ENCODE measurements at places on chromosomes 1 and 21.

DNA sequence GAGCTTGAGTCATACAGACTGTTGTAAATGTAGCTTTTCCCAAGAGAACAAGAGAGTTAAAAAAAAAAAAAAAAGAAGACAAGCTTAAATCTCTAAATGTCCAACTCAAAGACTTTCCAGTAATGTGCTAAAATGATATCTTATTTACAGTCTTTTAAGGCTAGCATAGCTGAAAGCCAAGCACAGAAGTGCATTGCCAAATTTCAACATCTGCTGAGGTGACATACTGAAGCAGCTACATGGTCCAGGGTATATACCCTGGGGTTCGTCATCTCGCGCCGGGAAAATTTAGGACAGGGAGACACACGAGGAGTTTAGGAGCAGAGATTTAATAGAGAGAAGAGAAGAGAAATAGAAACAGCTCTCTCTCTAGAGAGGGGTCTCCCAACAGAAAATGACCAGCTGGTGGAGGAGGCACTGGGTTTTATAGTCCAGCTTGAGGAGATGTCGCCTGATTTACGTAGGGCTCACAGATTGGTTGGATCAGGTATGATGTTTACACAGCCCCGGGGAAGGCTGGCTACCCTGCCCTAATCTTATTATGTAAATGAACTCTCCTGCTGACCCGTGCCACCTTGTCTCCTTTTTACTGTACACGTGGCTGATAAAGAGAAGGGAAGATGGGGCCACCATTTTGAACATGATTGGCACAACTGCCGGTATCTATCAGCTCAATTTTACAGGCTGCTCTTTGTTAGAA is 172.7 kb downstream of the TRIM33 start:
- no peak for DNase-seq

- no peak for DNase-seq
Measured at GRCh38 chr21:14871861-14872260, 192.9 kb downstream of the NRIP1 start.

DNA sequence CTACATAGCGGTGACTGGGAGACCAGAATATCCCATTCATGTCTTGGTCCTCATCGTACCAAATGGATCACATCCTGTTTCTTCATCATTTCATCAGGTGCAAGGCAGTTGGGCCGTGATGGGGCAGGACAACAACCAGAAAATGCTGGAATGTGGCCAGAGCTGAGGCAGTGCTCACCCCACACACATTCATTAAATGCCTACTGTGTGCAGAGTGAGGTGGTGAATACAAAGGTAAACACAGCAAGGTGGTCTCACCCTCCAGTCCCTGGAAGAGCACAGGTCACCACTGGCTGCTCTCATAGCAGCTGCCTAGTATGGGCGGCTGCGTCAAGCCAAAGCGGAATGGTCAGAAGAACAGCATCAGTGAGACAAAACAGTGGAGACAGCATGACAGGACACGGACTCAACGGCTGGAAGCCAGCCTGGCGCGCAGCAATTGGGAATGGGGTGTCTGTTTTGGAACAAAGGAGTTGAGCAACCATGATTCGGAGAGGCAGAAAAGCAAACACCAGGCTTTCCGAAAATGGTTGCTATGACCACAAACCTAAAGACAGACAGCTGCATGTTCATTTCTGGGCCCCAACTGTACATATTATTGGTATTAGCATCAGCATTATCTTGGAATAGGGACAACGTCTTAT is 5.6 kb upstream of the ADAMTSL4 start:
- DNase-seq, result no peak

DNA sequence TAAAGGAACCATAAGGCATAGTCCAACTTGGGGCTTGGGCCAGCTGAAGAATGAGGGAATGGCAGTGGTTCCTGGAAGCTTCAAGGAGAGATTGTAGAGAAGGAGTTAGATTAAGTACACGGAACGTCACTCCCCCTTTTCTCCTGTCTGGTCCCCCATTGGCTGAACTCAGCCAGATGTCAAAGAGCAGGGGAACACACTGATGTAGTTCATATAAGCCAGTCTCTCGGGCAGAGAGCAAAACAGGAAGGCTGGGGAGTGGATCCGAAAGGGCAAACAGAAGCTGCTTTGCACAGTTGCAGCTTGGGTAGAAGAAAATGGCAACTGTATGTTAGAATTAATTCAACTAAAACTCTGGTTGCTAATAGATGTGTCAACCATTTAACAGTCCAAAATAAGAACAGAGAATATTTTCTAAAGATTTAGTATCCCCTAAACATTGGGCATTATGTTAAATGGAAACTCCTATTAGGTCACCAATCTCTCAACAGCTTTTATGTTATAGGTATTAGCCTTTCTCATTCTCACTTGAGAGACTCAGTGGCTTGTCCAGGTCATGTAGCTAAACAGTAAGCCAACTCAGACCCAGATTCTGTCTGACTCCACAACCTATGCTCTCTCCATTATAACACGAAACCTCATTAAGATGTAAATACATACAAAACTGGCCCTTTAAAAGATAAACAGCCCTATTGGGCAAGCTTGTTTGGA is 600.7 kb upstream of the USP24 start:
- no peak for DNase-seq

DNA sequence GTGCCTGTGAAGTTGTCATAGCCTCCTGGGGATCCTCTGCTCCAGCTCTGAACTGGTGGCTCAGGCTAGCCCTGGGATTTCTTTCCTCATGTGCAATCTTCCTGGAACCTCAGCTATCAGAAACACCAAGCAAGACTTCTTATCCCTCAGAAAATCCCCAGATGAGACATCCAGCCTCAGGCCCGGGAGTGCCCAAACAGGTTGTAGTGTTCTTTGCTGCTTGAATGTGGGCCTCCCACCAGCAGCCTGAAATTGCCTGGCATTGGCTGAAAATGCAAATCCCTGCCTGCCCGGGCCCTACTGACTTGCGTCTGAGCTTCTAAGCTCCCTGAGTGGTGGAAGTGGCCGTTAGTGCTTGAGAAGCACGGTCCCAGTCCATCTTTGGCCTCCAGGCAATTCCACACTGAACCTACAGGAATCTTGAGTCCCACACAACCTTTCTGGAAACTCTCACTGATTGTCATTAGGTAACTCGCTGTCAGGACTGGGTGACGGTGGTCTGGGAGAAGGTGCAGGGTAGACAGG is 146.8 kb downstream of the ZBTB18 start:
- DNase-seq, result no peak

DNA sequence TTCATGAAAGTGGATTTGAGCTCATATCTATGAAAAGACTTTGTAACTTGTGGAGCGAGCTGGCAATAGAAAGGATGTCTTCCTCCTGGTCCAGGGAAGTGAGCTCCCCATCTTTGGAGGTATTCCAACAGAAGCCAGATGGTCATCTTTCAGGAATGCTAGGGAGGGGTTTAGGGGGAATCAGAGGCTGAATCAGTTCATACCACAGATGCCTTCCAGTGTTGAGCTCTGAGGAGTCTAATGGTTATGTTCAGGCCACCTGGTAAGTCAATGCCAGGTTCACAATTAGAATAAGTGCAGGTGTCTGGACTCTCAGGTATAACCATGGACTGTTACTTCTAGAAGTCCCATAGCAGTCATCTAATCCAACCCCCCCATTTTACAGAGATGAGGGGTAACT is 119.1 kb downstream of the ACTL8 start:
- DNase-seq, result no peak

GRCh38 chr1:175000697-175001187 is 995 bp downstream of the CACYBP start:
- no peak for DNase-seq

GRCh38 chr1:106621853-106622252 is 434.6 kb upstream of the PRMT6 start:
- DNase-seq, result no peak

GRCh38 chr1:975896-976683 is 5.8 kb downstream of the PERM1 start:
- DNase-seq, result peak; percentile 41

DNA sequence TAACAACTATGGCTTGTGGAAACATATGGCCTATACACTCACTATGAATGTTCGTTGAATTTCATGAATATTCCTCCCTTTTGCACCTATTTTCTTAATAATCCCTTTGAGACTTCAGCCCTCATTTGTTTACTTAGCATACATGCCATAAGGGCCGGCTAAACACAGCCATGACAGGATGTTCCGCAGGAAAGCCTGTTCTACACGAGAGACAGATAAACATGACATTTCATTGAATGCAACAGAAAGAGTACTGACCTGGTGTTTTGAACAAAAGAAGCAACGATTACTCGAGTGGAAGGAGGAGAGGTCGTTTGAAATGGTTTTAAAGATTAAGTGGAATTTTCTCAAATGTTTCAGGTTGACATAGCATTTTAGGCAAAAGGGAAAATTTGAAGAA is 459.5 kb upstream of the CXADR start:
- no peak for DNase-seq

GRCh38 chr1:43564551-43565348 is 34.1 kb downstream of the PTPRF start:
- no peak for DNase-seq

GRCh38 chr1:92217721-92218120 is at the start of gene C1orf146:
TSS of gene C1orf146 (plus strand) at chr1:92217915. CDS start at chr1:92231421, 13,506 bp downstream.
- DNase-seq, result no peak

GRCh38 chr1:115084902-115085511 is 4.3 kb downstream of the TSPAN2 start:
- no peak for DNase-seq

- no peak for DNase-seq
Measured at GRCh38 chr1:23187637-23188036, 19.0 kb upstream of the LUZP1 start.

DNA sequence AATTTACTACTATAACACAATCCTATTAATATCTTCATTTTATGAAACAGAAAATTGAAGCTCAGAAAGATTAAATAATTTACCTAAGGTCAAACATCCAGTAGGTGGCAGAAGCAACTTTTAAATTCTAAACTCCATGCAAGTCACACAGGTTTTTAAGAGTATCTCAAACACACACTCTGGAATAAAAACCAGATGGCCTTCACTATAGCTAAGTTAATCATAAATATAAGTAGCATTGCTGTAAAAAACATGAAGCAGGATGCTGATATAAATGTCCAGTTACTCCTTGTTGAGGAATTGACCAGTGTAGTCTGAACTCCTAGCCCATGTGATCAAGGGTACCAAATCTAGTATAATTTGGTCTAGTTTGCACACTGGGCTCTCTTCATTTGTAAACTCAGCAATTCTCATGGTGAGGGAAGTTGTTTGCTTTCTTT is 9.4 kb upstream of the FMO3 start:
- DNase-seq, result no peak

GRCh38 chr1:33045814-33046213 is 9.1 kb upstream of the AK2 start:
- no peak for DNase-seq

- no peak for DNase-seq
Measured at GRCh38 chr21:14901482-14901958, 163.3 kb downstream of the NRIP1 start.

DNA sequence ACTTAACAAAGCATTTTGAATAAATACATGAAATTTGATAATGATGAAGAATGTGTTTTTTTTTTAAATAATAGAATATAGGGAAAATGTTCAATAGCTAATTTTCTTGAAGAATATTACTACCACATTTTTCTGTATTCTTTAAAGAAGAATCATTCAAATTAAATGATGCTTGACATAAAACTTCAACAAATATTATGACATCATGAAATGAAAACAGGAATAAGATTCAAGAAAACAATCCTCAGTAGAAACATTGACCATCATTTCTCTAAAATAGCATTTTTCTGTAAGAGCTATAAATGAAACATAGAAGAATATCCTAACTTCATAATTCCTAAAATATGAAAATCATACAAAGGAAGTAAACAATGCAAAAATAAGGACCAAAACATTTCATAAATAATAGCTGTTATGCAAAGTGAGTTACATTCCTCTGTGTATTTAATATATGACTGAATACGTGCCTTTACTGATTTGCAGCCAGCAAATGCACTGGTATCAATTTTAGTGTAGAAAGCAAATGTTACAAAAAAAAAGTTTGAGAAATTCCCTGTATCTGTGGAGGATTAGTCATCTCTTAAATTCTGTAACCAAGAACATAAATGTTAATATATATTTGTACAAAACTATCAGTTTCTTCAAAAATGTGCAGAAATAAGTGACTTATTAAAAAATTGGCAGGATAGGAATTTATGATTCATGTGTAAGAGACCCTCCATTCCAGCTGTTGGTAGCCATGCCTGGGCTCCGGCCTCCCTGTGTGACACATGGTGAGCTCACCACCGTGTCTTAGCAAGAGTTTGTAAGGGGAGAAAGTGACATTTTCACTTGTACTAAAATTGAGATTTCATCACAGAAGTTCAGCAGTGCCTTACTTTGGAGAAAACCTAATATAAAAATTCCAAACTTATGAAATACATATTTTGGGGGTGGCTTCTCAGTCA is 15.0 kb upstream of the PTPN14 start:
- no peak for DNase-seq
